ENCODE measurements at places on chromosomes 3 and 15.

GRCh38 chr3:115081444-115081843, 65.6 kb downstream of the ZBTB20 start:
- DNase-seq, result no peak

DNA sequence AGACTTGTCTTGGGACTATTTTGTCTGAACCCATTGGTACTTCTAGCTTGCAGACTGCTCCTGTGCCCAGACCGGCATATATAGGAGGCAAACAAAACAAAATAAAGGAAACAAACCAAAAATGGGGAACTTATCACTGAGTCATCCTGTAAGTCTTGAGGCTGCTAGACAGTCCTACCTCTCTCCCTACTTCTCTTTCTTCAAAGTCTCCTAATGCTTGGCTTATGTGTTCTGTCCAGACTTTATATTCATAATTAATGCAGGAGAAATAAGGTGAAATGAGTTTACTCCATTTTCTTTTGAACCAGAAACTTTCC, 266.2 kb downstream of the ZNF385D start:
- no peak for DNase-seq

DNA sequence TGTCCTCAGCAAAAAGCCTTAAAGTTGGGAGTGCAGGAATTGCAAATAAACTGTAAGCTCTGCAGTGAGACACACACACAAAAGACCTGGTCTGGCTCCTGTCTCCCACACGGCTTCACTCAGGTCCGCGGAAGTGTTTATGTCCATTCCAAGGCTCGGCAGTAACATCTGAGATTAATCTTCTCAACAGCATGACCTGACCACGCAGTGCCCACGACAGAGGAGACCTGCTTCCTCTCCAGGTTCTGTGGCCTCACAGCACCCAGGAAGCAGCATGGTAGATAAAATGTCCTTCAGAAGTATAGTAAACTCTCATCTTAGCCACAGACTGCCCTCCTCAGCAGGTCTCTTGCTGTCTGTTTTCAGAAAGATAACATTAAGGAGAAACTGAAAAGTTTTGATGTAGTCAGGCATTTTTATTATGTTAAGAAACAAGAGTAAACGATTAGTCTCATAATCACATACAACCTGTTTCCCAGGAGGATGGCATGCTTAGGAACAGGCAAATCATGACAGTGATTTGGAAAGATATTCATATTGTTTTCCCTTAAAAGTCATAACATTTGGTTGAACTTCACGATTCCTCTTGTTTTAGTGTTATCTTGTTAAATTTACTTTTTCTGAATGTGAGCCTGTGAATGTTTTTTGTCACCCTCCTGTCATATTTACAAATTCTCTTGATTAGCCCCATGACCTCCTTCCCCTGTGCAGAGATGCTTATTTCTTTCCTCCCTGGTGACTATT, 34.6 kb downstream of the CD200R1L start:
- DNase-seq, result no peak

DNA sequence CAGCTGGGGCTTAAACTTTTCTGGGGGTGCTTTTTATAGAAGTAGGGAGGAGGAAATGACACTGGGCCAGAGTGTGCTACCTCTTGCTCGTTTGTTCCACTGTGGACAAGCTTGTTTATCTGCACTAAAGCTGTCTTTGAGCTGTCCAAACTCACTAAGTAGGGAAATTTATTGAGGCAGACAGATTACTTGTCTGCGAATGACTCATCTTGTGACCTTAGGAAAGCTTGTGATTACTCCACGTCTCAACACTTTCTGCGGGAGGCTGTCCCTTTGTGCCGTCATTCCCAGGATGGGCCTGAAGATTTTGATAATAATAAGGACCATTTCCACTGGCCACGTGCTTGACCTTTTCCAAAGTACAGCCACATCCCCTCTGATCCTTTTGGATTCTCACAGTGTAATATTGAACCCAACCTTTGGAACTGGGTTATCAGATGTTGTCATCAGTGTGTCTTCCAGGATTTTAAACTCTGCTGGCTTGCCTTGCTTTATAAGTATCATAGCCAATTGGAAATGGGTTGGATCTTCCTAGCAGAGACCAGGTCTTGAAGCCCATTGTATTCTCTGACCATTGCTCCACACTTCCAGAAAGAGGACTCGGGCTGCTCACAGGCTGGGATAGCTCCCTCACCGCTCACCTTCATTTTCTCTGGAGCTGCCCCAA, 84.7 kb downstream of the AGBL1 start:
- DNase-seq, result no peak

DNA sequence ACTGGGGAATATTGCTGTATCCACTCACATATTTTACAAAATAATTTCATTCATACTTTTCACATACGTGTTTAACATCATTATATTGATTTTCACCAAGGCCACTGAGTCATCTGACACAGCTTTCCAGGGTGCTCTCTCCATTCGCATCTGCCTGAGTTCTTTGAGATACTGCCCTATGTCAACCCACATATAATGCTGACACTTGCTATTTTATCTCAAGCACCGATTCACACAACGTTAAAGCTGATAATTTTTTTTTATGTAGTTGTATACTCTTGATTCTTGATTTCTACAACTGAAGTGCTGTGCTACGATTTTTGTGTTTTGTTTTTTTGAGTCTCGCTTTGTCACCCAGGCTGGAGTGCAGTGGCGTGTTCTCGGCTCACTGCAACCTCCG, 249.8 kb upstream of the CDIN1 start:
- DNase-seq, result no peak

DNA sequence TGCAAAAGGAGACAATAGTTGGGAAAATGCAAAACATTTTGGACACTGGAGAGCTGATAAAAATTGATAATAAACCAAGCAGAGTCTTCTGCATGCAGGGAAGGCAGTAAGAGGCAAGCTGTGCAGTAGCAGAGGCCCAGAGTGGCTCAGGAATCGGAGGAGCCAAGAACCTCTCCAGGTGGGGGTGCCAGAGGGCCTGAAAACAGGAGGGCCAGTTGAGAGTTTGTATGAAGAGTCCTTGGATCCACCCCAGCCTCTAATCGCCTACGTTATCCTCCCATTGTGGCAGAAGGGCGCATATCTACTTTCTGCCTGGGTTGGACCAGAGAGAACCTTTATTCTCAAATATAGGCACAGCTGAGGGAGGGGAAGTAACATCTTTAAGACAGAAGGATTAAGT, 48.9 kb upstream of the RBP1 start:
- no peak for DNase-seq

DNA sequence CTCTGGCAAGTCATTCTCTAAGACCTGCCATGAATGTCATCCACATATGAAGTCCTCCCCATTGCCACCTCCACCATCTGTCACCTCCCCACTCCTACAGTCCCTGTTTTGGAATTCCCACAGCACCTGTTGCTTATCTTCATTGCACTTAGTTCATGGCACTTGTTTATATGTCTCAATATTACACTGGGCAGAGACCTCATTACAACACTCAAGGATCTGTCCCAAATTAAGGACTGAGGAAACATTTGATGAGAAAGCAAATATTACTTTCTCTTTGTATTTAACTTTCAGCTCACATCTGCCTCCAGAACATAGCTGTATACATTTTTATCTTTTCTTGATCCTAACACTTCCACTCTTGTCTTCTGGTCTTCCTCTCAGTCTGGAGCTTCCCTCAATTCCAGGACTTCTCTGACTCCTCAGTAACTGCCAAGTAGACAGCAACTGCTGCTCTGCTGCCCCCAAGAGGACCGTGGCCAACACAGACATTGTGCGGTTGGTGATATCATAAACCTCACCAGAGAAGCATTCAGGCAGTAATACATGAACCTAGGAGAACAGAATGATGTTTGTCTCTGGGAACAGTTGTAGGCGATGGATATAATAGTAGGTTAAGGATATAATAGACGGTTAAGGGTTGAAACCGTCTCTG, 45.0 kb upstream of the FGF12 start:
- no peak for DNase-seq

DNA sequence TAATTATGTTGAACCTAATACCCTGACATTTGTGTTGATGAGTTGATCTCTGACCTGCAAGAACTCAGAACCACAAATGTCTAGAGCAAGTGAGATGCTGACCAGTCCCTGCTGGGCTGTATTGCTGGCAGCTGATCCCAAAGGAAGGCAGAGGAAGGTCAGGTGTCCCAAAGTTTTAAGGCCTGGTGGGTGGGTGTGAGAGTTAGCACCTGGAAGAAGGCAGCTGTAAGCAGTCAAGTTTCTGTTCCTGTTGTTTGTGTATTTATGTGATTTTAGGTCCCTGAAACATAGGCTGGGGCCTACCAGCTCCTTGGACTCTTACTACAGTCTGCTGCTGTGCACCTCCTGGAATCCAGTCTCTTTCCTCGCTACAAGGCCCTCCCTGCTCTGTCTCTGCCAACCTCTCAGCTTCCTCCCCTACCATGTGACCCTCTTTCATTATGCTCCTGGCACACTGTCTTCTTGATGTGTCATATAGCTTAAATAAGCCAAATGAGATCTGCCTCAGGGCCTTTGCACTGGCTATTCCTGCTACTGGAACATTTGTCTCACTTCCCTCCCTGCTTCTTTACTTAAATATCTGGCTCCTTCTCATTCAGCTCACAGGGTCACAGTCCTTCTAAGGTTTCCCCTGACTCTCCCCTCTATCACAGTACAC, 31.0 kb upstream of the ATOSA start:
- no peak for DNase-seq

All from AG09319 (cell line).